ENCODE measurements at places on chromosomes 11 and 22.

GRCh38 chr11:4539603-4540219 is 5.3 kb upstream of the OR52M1 start:
- DNase-seq = no peak

DNA sequence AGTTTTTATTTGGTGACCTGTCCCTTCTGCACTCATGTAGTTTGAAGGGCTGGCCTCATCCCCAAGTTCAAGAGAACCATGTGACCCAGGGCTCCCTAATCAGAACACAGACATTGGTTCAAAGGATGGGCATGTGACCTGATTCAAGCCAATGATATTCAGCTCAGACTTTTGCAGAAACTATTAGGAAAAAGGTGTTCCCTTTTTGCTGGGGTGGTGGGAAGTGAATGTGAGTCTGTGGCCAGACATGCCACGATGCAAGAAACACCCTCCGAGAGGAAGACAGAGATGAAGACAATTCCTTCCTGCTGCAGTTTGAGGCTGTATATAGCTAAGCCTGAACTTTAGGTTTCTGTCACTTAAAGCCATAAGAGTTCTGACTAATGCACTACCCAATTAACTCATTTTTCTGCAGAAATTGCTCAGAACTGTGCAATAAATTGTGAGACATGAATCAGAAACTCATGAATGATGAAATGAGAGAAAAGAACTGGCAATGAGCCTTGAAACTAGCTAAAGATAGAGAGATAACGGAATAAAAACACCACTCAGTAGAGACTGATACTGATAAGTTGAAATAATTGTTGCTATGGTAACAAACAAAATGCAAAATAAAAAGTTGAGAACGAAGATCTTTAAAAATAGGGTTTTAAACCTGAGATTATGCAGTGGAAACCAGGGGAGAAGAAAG is 9.2 kb upstream of the MAPK1 start:
- peak; percentile 47 for DNase-seq

GRCh38 chr22:22823131-22823810 is 64.3 kb upstream of the IGLL5 start:
- DNase-seq = no peak

GRCh38 chr22:45059296-45059695 is 49.5 kb upstream of the PHF21B start:
- DNase-seq = no peak

GRCh38 chr22:49995041-49995360 is 17.6 kb downstream of the IL17REL start:
- no peak for DNase-seq

DNA sequence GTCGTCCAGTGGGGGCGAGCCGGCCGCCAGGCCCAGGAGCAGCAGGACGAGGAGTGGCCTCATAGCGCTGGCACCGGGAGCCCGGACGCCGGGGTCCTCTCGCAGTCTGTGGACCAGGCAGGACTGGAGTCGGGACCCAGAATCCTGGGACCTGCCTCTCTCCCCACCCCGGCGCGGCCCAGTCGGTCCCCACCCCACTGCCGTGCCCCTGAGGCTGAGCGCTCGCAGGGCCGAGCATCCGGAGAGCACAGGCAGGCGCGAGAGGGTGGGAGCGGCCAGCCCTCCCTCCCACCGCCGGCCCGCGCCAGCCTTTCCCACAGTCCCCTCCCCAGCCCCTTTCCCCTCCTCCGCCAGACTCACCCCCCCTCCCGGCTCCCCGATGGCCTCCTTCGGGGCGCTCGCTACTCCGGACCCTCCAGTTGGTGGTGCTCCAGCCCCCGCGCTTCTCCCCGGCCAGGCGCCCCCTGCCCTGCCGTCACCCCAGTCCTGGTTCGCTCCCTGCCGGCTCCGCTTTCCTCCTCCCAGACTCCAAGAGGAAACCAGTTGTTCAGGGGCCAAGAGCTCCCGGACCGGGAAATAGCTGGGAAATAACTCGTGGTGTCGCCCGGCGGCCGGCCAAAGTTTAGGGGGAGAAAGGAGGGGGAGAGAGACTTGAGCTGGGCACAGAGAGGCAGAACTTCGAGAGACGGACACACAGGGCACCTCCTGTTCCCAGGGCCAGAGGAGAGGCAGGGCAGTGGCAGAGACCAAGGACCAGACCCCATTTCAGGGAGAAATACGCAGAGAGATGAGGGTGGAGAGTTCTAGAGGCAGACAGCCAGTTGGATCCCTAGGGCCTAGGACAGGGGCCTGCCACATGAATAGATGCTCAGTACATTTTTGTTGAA is at the start of gene C1QTNF5:
TSS of gene C1QTNF5 (minus strand) at position 549 of the 887 bp plus-strand sequence. CDS start at position 63, 486 bp downstream.
- no peak for DNase-seq

DNA sequence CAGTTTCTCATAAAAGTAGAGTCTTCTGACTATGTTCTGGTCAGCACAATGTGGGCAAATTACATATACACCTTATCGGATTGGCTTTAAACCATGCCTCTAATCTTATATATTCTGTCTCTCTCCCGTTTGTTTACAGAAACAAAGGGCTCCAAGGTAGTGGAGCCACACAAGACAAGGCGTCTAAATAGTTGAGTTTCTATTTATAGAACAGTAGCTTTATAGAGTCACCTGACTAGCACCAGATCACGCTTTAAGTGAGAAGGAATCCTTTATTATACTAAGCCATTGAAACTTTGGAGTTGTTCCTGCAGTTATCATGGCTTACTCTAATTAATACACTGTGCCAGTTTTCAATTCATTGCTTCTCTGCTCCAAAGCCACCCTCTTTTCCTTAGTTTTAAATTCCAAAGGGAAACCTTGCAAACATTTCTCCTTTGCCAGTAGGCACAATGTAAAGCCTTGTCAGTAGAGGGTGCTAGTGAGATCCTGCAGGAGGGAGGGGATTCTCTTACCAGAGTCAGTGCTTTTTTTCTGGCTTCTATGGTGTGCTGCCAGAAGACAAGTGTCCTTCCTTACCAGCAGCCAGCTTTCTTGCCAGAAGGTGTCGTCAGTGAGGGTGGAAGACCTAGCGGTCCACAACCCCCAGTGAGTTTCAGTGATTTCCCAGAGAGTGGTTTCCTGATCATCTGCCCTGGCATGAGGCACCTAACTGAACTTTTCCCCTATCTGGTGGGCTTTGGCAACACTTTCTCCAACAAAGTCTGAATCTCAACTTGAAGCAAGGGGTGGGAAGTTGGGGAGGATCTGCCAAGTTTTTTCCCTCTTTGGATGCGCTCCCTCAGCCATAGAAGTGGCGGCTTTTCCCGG is 71.7 kb downstream of the RAB38 start:
- DNase-seq = no peak

GRCh38 chr22:30821381-30821780 is 126.7 kb downstream of the OSBP2 start:
- DNase-seq = no peak

DNA sequence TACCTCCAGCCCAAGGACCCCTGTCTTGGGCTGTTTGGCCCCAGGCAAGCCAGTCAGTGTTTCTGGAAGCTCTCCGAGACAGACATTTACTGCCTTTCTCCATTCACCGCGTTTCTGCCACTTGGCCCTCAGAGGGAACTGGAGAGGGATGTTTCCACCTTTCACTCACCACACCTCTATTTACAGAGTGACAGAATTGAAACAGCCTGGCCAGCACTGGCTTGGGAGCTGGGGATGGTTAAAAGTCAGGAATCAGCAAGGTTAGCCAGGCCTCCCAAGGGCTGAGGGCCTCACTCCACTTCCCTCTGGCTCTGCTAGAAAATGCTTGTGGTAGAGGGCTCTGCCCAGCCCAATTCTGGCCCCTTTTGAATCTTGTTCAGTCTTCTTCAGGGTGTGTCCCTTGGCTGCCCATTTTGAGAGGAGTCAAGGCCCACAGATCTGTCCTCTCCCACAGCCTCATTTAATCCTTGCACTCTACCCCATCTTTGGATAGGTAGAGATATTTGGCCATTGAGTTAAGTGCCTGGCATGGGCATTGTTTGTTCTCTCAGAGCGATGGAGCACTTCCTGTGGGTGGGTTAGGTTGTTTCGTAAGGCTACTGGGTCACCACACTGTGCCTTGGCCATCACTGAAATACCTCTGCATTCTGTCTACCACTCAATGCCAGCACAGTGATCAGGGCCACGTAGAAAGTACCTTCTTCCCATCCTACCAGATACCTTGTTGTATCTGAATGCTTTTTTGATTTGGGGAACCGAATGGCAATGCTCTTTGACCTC is 119.2 kb downstream of the MICAL2 start:
- no peak for DNase-seq

GRCh38 chr11:70555078-70555477 is 156.7 kb downstream of the CTTN start:
- no peak for DNase-seq

- DNase-seq = no peak
Observed at GRCh38 chr11:32448232-32448631, 12.9 kb upstream of the WT1 start.

DNA sequence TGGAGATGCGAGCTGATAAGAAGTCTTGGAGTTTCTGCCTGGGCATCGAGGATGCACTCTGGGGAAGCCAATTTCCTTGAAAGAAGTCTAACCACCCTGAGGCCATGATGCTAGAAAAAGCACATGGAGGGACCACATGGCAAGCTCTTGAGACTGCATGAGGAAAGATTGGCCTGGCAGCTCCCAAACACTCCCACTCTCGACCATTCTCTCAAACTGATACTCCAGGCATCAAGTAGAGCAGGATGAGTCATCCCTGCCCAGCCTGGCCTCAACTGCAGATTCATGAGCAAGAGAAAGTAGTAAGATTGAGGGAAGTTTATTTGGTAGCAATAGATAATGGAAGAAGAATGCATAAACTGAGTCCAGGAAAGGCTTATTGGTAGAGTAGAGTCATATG is 194.3 kb downstream of the KIF18A start:
- no peak for DNase-seq

DNA sequence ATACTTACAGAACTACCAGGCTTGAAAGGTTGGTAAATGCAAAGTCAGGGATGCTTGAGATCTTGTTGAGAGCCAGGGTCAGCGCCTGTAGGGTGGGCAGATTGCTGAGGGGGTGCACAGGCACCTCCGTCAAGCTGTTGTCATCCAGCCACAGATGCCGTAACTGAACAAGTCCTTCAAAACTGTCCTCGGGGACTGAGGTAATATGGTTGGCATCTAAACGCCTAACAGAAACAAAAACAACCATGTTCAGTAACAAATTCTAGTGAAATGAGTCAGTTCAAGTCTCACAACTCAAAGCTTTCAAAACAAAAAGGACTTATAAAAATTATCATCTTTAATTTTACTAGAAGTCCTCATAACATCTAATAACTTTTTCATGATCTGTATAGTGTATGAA is 22.2 kb upstream of the CCDC34 start:
- DNase-seq = peak; percentile 38

DNA sequence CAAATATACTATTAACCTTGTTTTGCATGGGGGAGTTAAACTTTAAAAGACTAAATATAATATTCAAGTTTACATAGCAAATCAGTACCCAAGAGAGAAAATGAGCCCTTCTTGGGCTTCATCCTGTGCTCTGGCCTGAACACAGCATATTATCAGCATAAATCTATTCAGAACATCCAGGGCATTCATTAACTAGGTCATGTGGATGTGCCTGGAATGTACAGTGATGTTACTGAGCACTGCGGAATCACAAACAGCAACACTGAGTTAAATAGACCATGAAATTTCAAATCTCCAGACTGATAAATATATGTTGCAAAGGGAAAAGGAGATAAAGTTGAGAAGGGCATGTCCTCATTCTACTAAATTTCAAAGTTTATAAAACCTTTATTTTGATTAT is 426.4 kb downstream of the AASDHPPT start:
- no peak for DNase-seq

GRCh38 chr11:79440571-79441460 is at the start of gene TENM4:
TENM4 (minus strand) TSS chr11:79441030; CDS start chr11:79069944, 371,086 bp downstream.
- DNase-seq = peak; percentile 87

DNA sequence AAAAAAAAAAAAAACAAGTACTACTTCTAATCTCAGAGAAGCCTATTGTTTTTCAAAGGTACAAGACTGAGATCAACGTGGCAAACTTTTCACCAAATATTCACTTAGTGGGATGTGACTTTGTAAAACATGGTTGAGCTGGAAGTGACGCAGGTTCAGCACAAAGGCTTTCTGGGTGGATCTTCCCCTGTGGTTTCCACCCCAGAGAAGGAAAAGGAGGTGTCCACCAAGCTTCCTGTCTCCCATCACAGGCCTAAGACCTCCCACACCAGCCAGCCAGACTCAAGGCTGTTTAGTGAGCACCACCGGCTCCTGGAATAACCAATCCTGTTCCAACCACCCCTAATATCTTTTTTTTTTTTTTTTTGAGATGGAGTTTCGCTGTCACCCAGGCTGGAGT is 5.7 kb downstream of the TMEM184B start:
- DNase-seq = no peak

DNA sequence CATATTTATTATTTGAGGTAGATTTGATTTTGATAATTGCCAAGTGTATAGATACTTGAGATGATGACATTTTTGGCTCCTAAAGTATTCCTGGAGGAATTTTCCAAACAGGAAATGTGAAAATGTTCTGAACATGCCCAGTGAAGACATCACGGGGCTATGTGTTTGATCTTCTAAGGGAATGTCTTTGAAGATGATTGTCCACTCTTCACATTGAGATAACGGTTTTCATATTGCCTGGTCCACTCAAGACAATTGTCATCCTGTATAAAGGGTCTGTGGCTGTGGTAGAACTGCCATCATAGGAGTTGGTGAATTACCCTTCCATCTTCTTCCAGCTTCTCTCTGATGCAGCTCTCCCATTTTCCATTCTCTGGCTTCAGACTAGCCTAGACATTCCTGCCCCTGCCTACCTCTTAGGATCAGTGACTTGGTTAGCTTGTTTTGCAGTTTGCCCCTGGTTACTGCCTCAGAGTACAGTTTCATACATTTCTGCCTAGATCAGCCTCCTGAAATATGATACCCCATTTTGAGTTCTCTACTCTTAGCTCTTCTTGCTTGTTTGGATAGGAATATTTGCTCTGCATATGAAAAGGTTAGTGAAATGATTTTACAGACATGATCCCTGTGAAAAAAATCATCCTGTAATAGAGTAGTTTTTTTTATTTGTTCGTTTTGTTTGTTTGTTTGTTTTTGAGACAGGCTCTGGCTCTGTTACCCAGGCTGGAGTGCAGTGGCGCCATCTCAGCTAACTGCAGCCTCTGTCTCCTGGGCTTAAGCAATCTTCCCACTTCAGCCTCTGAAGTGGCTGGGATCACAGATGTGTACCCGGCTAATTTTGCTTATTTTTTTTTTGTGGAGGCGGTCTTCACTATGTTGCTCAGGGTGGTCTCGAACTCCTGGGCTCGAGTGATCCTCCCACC is 111.4 kb upstream of the SORL1-AS1 start:
- no peak for DNase-seq

- DNase-seq = no peak
Observed at GRCh38 chr22:46936378-46936903, 174.0 kb downstream of the TBC1D22A start.

DNA sequence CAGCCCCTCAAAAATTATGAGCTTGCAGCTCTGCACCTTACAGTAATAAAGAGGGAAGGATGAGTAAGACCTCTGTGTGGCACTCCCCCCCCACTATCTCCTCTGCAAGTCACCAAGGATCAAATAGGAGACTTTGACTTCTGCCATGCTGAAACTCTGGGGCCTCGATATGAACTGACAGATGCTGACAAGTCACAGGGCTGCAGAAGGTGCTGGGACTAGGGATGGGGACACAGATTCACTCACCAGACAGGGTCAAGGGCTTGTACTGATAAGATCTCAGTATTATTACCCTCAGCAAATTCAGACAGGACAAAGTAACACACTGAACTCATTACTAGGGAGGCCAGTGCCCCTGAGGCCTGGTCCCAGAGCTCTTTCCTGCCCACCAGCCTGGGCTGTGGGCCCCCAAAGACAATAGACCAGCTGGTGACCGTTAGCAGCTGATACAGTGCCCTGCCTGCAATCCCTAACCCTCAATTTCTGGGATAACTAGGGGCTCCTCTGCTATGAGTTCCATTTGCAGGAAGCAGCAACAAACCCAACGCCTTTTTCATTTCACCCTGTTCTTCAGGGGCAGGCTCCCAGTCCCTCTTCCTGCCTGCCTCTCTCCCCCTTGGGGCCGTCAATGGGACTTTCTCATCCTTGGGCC is 20.1 kb downstream of the TMPRSS13 start:
- DNase-seq = no peak
